ENCODE measurements at places on chromosomes 7 and 10.

GRCh38 chr7:139897422-139898090 lies 68.5 kb downstream of the TBXAS1 start:
- no peak for DNase-seq

GRCh38 chr7:122056977-122057376 lies 87.1 kb downstream of the AASS start:
- DNase-seq, result no peak

GRCh38 chr10:93872375-93873158 lies 21.2 kb upstream of the SLC35G1 start:
- DNase-seq, result no peak

GRCh38 chr10:121245754-121246153 lies 352.5 kb downstream of the FGFR2 start:
- DNase-seq, result no peak

- DNase-seq, result no peak
These were observed 363.2 kb downstream of the PRPF18 start for GRCh38 chr10:13949844-13950542.

- DNase-seq, result no peak
These were observed 117.0 kb upstream of the ARID5B start for GRCh38 chr10:61784354-61785133.

GRCh38 chr10:110138197-110138812 lies 69.1 kb upstream of the MXI1 start:
- peak; percentile 91 for DNase-seq

GRCh38 chr10:58513188-58514110 lies 777 bp downstream of the BICC1 start:
- DNase-seq, result peak; percentile 25

GRCh38 chr10:101032637-101033224 lies 1.7 kb downstream of the SFXN3 start:
- DNase-seq, result peak; percentile 84

- DNase-seq, result no peak
These were observed 202.9 kb downstream of the DKK1 start for GRCh38 chr10:52517012-52517411.

DNA sequence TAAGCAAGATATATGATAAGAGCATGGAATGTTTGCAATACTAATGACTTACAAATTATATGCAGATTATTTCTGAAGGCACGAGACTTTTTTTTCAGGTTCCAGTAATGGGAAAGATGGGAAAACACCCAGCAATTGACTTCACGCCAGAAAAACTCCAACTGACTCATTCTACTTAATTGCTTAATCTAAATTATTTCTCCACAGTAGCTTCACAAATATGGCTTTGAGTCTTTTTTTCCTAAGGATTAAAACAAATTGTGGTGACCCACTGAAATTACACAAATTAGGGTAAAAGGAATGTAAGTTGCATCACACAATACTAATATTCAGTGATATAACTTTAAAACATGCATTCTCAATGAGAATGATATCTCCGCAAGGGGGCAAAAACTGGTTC lies 138.7 kb downstream of the GNAI1 start:
- no peak for DNase-seq

GRCh38 chr10:58963101-58963534 lies 213.3 kb upstream of the PHYHIPL start:
- peak; percentile 19 for DNase-seq

- no peak for DNase-seq
These were observed 253.5 kb downstream of the MAGI2 start for GRCh38 chr7:79199961-79200360.

DNA sequence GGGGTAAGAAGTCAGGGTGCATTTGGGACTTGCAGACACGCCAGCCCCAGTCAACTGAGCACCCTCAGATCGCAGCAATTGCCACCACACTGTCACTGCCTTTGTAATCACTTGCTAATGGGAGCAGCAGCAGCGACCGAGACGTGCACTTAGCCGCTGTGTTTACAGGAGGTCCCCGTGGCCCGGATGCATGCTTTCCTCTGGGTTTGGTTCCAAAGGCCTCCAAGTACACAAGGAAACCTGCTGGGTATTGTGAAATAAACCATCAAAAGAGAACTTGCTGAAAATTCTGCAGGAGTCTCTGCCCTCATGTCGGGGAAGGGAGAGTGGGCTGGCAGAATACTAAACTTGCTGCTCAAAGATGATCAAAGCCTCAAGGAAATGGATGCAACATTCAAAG lies 341.7 kb downstream of the DNAJB6 start:
- no peak for DNase-seq

DNA sequence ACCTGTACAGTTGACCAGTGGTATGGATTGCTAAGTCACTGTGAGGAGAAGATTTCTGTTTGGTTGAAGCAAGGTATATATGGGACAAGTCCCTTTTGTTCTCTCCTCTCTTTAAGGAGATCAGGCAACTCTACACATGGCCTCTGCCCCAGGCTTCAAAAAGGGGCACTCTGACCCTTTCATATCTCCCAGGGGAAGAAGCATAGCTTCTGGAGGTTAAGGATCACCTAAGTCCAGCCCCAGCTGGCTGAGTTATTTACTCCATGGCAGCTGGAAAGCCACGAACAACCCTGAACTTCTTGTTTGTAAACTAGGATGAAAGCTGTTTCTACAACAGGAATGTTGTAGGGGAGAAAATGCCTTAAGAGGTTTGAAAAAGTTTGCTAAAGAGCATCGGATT lies 129.2 kb upstream of the FEZF1 start:
- no peak for DNase-seq

DNA sequence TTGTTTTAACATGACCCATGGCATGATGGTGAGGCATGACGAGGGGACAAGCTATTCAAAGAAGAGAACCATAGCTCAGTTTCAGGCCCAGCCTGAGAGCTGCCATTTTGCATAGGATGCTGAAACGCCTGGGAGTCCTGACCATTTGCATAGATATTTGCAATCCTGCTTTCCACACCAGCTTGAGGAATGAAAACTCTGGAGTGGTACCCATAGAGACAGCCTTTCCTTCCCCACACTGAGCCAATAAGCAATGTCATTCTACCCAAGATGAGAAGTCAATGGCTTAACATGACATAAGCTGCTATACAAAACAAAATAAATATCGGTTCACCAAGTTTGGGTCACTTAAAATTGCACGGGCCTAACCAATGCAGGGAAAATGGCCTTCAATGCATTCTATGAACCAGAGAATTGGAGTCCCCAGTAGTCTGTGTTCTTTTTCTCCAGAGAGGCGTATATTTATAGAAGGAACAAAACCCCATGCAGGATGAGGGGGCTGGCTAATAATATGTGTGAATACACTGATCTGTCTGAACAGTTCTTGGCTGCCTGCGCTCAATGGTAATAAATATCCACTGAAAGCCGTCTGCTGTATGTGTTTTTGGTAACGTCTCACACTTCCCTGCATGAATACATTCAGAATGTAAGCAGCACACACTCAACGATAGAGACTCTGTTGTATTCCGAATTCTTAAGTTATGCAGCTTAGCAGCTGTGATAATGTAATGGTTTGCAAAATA lies 329.3 kb downstream of the FRMD4A start:
- no peak for DNase-seq

- DNase-seq, result no peak
These were observed 73.5 kb upstream of the VIPR2 start for GRCh38 chr7:159218170-159218569.

DNA sequence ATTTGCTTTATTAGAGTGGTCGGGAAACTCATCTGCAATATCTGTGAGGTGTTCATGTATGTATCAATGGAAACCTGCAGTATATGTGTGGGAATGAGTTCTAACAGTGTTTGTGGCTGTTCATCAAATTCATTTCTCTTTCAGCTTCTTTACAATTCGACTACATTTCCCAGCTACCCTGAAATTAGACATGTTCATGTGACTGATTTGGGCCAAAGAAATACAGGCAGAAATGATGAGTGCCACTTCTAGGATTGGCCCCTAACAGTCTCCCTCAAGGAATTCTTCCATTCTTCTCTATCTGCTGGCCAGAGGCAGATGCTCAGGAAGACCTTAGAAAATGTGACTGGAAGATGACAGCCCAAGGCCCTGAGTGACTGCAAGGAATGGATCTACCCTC lies 114.8 kb upstream of the WAC start:
- no peak for DNase-seq

GRCh38 chr10:24305551-24306506 lies 96.9 kb downstream of the KIAA1217 start:
- no peak for DNase-seq

GRCh38 chr10:26479766-26480492 lies 41.8 kb downstream of the APBB1IP start:
- peak; percentile 32 for DNase-seq

GRCh38 chr7:98869597-98870120 lies at the start of gene TMEM130:
TSS of gene TMEM130 (minus strand) at chr7:98870014. CDS start at chr7:98869861, 153 bp downstream.
- DNase-seq, result no peak

GRCh38 chr7:92717993-92718716 lies 118.2 kb downstream of the CDK6 start:
- DNase-seq, result peak; percentile 99

- no peak for DNase-seq
These were observed 32.4 kb upstream of the INPP5F start for GRCh38 chr10:119693262-119693957.

GRCh38 chr10:113666682-113667252 lies 2.9 kb upstream of the NRAP start:
- DNase-seq, result peak; percentile 62

DNA sequence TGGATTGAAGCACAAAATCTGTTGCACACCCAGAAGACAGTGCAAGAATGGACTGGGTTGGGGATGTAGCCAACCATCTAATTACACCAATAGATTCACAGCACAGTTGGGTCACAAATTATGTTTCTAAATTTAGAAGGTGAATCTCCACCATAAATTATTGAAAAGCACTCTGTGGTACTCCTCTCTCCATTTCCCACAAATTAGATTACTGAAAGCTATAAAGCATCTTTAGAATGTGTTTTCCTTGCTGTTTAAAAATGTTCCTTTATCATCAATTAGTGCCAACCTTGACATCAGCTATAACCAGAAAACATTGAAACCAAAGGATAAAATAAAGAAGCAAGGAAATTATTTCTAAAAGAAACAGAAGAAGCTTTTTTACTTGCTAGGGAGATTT lies 39.9 kb upstream of the HDAC9 start:
- DNase-seq, result no peak

DNA sequence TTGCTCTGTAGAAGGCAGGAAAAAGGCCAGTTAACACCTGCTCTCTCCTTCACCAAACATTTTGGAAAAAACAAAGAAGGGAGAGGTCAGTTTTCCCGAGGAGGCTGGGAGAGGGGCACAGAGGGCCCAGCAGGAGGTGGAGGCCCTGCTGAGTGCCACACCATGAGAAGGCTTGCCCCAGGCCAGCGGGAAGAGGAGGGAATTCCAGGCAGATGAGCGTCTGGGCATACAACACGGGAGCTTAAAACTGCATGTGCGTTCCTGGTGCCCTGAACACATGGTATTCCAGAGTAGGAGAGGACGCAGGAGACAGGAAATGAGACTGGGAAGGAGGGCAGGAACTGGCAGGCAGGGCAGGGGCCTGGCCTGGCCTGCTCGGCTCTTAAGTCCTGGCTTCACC lies 182.4 kb downstream of the CCDC3 start:
- DNase-seq, result no peak

GRCh38 chr10:28842321-28842720 lies 165.0 kb downstream of the BAMBI start:
- DNase-seq, result peak; percentile 30

GRCh38 chr10:88531392-88532052 lies 51.6 kb downstream of the RNLS start:
- DNase-seq, result no peak

- DNase-seq, result peak; percentile 35
These were observed 131.2 kb downstream of the MPP7 start for GRCh38 chr10:28171468-28172222.

- DNase-seq, result no peak
These were observed 667.8 kb upstream of the MKI67 start for GRCh38 chr10:128793726-128794655.

- DNase-seq, result no peak
These were observed 129.0 kb downstream of the ARHGAP22 start for GRCh38 chr10:48475943-48476278.

DNA sequence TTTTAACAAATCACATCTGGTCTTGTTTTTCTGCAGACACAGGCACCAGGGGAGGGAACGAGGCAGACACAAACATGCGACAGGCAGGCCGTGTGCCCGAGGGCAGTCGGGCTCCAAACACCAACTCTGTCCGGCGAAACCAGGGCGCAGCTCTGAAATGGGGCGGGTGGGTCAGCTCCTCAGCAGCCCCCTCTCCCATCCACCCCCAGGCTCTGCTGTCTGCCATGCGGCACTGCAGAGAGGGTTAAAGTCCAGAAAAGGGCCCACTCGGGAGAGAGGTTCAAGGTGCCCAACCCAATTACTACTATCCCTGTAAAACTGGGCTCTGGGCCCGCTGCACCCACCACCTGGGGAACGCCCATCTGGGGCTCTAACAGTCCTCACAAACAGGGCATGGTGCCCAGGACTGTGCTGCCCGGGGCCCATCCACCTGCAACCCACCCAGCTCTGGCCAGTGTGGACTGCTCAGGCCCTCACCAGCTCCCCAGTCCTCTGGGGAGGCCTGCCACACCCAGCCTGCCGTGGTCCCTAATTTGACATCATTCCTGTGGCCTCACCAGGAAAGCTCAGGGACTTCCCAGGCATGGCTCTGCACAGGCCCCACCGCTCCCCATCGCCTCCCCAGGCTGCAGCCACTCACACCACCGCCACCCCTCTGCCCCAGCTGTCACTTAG lies 18.7 kb downstream of the YKT6 start:
- DNase-seq, result no peak

DNA sequence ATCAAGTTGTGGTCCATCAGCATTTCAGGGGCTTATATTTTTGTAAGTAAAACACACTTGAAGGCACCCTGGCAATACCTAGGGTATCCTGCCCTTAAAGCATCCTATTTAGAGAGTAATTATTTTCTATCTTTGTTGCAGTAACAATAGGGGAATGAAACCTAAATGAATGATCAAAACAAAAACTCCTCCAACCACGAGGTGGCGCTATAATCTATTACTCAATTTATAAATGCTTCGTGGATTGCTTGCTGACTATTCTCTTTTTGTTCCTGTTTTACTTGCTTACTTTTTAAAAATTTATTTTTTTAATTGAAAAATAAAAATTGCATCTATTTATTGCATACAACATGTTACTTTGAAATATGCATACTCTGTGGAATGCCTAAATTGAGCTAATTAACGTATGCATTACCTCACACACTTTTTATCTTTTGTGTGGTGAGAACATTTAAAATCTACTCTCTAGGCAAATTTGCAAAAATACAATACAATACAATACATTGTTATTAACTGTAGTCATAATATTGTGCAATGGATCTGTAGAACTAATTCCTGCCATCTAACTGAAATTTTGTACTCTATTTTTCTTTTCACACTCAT lies 147.7 kb upstream of the BMPER start:
- DNase-seq, result peak; percentile 49

Data from OCI-M1 (cell line).